Memory B cell (primary cell): ENCODE measurements at places on chromosomes 13 and 19.

GRCh38 chr13:93398167-93399035, 171.8 kb downstream of the GPC6 start:
- H3K36me3 ChIP-seq = no peaks in the 10 kb centered on the region
- no peak overlapping the region for H3K4me3 ChIP-seq
- H3K4me1 ChIP-seq = no peaks in the 10 kb centered on the region
- no peak overlapping the region for H3K27ac ChIP-seq
- no peaks in the 10 kb centered on the region for H3K27me3 ChIP-seq

DNA sequence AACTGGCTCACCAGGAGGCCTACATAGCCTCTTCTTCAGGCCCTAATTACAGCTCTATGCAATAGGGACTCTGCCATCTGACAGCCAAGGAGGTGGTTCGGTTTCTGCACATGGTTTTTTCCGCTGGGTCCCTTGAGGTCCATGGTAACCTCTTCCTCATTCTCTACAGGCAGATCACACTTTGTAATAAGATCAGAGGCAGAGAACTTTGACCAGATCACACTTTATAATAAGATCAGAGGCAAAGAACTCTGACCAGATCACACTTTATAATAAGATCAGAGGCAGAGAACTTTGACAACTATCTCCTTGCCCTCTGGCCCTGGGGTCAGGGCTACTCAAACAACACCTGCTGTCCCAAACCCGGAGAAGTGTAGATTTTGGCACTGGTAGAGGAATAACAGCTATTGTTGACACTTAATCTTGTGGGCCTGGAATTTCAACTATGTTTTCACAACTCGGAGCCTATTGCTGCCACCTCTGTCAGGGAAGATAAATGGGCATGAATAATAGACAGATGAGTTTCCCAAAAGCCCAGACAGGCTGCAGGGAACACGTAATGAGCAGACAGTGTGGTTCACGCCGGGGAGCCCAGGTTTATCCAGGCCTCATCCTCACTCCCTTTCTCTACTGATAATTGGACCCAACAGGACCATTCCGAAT, 246.1 kb downstream of the UQCRFS1 start:
- no peak overlapping the region for H3K4me3 ChIP-seq
- no peaks in the 10 kb centered on the region for H3K4me1 ChIP-seq
- no peaks in the 10 kb centered on the region for H3K36me3 ChIP-seq
- no peak for DNase-seq

DNA sequence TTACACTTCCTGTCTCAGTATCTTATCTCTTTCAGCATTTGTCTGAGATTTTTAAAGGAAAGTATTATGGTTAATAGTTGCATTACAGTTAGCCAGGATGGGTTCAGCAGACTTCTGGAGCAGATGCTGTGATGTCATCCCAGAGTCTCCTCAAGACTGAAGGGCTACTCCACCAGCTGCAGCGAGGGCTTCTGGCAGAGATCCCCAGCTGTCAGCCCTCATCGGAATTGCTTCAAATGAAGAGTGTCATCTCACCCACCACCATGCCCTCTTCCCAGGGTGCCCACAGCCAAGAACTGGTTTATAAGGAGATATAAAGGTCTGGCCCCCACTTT, 84.4 kb downstream of the FAM216B start:
- peaks cover 1% of the 10 kb centered on the region for H3K36me3 ChIP-seq
- DNase-seq = no peak
- peaks cover 5% of the 10 kb centered on the region for H3K4me1 ChIP-seq

DNA sequence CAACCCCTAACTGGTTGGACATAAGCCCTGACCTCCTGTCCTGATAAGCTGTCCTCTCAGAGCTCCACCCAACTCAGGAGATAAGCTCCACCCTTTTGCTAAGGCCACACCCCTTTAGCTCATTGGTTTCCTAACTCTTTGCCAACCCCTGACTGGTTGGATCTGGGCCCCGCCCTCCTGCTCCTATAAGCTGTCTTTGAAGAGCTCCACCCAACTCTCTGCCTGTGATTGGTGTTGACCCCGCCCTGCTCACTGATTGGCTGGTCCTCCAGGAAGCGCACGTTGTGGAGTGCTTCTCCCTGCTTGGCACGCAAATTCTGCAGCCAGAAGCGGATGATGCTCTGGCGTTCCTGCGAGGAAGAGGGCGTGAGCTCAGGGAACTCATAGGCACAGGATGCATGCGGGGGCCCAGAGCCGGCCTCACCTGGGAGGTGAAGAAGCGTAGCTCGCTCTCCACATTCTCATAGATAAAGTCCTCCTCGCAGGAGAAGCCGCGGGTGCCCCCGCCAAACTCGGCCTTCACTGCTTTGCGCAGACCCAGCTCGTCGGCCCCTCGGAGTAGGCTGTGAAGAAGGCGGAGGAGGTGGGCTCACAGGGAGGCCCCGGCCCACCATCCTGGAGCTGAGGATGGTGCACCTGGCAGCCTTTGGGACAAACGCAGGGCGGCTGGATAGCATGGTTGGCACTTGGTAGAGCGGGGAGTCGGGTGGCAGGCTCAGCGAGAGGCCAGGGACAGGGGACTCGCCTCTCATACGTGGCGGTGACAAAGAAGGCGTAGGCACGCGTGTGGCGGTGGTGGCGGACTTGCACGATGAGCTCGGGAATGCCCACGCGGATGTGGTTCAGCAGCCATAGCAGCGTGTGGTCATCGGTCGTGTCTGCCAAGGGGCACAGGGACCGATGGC, 1.7 kb downstream of the ANO8 start:
- peaks cover 11% of the 10 kb centered on the region for H3K27me3 ChIP-seq
- peaks cover 18% of the 10 kb centered on the region for H3K4me1 ChIP-seq
- H3K4me3 ChIP-seq = no peak overlapping the region
- H3K36me3 ChIP-seq = no peaks in the 10 kb centered on the region

DNA sequence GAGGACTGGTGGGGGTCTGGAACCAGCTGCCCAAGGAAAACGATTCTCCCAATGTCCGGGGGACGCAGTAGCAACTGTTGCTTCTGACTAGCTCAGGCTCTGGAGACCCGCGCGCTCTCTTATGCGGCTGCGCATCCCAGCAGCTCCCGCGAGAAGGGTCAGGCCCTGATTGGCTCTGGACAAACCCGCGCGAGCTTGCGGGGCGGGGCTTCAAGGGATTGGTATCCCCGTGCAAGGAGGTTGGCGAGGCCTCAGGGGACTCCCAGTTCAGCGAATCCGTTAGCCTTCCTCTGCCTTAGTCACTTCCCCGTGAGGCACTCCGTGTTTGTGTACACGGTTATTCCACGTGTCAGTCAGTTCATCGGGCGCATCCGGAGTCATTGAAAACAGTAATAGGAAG, 20.2 kb downstream of the SIGLECL1 start:
- H3K4me3 ChIP-seq = no peak overlapping the region
- DNase-seq = no peak
- peaks cover 2% of the 10 kb centered on the region for H3K4me1 ChIP-seq
- H3K36me3 ChIP-seq = no peaks in the 10 kb centered on the region
- peaks cover 10% of the 10 kb centered on the region for H3K27me3 ChIP-seq
- H3K27ac ChIP-seq = no peak overlapping the region

GRCh38 chr19:3683405-3684053, 16.7 kb downstream of the PIP5K1C start:
- peaks cover 9% of the 10 kb centered on the region for H3K36me3 ChIP-seq
- H3K27me3 ChIP-seq = no peaks in the 10 kb centered on the region
- no peak for DNase-seq
- H3K4me3 ChIP-seq = peak overlapping the region; percentile 67

GRCh38 chr13:93420887-93421286, 194.3 kb downstream of the GPC6 start:
- no peak overlapping the region for H3K27ac ChIP-seq
- no peak overlapping the region for H3K4me3 ChIP-seq
- no peak for DNase-seq
- no peaks in the 10 kb centered on the region for H3K27me3 ChIP-seq
- no peaks in the 10 kb centered on the region for H3K36me3 ChIP-seq

GRCh38 chr13:113272701-113273181, 24.3 kb upstream of the LAMP1 start:
- H3K27me3 ChIP-seq = peaks cover 5% of the 10 kb centered on the region
- no peak for DNase-seq
- H3K4me3 ChIP-seq = no peak overlapping the region
- peaks cover 2% of the 10 kb centered on the region for H3K36me3 ChIP-seq
- peaks cover 2% of the 10 kb centered on the region for H3K4me1 ChIP-seq
- H3K27ac ChIP-seq = no peak overlapping the region

DNA sequence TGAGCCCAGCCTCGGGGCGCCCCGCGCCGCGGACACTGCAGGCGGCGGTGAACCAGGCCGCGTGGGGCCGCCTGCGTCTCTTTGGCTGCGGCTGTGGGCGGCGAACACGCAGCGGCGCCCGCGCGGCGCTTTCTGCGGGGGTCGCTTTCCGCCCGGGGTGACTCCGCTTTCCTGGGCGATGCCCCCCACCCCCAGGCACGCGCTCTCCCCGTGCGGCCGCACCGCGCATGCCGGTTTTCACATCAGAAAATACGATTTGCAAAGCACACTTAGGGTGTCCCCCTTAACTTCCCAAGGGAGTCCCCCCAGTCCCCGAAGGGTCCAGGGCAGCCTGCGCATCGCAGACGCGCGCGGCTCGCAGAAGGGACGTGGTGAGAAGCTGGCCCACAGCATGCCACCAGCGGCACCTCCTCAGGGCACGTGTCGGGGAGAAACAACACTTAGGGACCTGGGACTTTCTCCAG, 5.3 kb downstream of the F7 start:
- H3K27ac ChIP-seq = no peak overlapping the region
- H3K4me1 ChIP-seq = no peaks in the 10 kb centered on the region
- no peak for DNase-seq
- H3K4me3 ChIP-seq = no peak overlapping the region
- H3K36me3 ChIP-seq = no peaks in the 10 kb centered on the region

GRCh38 chr13:33441015-33441414, 155.5 kb upstream of the STARD13 start:
- H3K36me3 ChIP-seq = peaks cover 2% of the 10 kb centered on the region
- no peak overlapping the region for H3K4me3 ChIP-seq
- no peaks in the 10 kb centered on the region for H3K4me1 ChIP-seq
- DNase-seq = no peak
- peaks cover 3% of the 10 kb centered on the region for H3K27me3 ChIP-seq
- no peak overlapping the region for H3K27ac ChIP-seq

- no peak overlapping the region for H3K4me3 ChIP-seq
- H3K36me3 ChIP-seq = no peaks in the 10 kb centered on the region
- H3K27me3 ChIP-seq = peaks cover 6% of the 10 kb centered on the region
- H3K4me1 ChIP-seq = no peaks in the 10 kb centered on the region
These were observed 14.4 kb upstream of the PLEKHF1 start for GRCh38 chr19:29650772-29651387.

DNA sequence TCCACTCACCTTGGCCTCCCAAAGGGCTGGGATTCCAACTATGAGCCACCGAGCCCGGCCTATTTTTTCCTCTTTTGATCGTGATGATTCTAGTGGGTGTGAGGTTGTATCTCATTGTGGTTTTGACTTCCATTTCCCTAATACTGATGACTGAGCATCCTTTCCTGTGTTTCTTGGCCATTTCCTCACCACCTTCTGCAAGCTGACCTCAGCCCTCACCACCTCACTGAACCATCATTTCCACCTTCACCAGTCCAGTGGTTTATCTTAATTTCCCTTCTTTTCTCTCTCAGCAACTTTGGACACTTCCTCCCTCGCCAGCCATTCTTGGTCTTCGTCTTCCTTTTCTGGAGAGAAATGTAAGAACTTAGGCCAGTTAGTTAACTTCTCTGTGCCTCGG, 13.0 kb upstream of the BICRA start:
- no peak overlapping the region for H3K4me3 ChIP-seq
- no peak overlapping the region for H3K27ac ChIP-seq
- DNase-seq = no peak

DNA sequence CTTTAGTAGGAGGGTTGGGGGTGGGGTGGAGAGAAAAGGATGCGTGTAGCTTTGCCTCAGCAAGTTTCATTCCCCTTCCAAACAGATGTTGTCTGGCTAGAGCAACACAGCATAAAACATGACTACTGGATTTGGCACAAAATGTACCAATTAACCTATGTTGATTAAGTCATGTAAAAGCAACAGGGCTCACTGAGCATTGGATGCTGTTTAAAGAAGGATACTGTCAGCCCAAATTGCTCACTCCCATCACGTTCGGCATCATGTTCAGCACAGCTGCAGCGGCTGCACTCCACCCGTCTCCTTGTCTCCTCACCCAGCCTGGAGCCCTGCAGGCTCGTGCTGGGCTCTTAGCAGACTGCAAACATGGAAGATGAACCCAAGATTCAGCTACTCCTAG, 77.5 kb downstream of the DLEU7 start:
- H3K27ac ChIP-seq = no peak overlapping the region
- no peak for DNase-seq
- H3K4me1 ChIP-seq = peaks cover 29% of the 10 kb centered on the region
- no peaks in the 10 kb centered on the region for H3K27me3 ChIP-seq
- no peak overlapping the region for H3K4me3 ChIP-seq

DNA sequence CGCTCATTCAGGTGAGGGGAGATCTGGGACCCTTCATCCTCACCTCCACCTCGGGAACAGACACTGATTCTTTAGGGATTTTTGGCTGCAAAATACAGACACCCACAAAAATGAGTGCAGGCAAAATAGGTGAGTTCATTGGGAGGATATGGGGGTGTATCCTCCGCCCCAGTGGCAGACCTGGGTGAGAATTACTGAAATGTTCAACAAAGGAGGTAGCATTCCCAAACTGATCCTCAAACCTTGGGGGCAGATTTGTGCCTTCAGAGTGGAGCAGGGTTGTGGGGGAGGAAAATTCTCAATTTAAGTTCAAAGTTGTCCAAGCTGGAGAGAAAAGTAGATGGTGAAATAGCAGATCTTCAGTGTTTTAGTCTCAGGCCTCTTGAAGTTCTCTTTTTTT, 31.3 kb upstream of the SIN3B start:
- H3K36me3 ChIP-seq = peaks cover 7% of the 10 kb centered on the region
- H3K4me3 ChIP-seq = no peak overlapping the region

GRCh38 chr13:70107125-70107497, 515 bp upstream of the ATXN8OS start:
- DNase-seq = no peak
- H3K4me3 ChIP-seq = no peak overlapping the region
- H3K36me3 ChIP-seq = no peaks in the 10 kb centered on the region
- H3K27me3 ChIP-seq = no peaks in the 10 kb centered on the region

DNA sequence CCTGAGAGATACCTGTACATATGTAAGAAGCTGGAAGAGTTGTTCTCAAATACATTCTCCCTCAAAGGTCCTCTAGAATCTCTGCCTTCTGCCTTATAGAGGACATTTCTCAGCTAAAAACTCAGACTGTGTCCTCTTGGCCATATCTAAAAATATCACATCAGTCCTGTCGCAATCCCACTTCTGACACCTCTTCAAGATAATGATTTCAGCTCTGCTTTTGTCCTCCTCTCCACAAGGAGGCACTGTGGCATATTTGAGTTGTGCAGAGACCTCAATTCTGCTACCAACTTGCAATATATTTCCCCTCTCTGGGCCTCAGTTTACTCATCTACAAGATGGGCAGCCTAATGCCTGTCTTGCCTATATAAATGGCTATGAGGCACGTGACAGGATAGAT, 16.6 kb downstream of the ADAMTS10 start:
- peaks cover 47% of the 10 kb centered on the region for H3K27me3 ChIP-seq
- H3K4me3 ChIP-seq = no peak overlapping the region
- H3K36me3 ChIP-seq = peaks cover 12% of the 10 kb centered on the region
- H3K27ac ChIP-seq = no peak overlapping the region
- peaks cover 9% of the 10 kb centered on the region for H3K4me1 ChIP-seq
